ENCODE measurements at places on chromosomes 2 and 18.

DNA sequence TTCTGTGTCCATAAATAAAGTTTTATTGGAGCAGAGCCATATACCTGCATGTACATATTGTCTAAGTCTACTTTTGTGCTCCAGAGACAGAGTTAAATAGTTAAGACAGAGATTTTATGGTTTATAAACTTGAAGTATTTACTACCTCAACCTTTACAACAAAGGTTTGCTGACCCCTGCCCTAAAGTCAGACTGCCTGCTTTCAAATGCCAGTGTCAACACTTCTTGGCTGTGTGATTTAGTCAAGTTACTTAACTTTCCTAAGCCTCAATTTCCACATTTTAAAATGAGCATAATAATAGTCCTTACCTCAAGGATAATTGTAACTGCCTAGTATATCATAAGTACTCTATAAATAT, 44.4 kb upstream of the ITPRID2 start:
- DNase-seq, result no peak

- no peak for DNase-seq
Measured at GRCh38 chr2:51304311-51304710, 272.4 kb upstream of the NRXN1 start.

- no peak for DNase-seq
Measured at GRCh38 chr18:12515550-12515949, 107.8 kb downstream of the PRELID3A start.

DNA sequence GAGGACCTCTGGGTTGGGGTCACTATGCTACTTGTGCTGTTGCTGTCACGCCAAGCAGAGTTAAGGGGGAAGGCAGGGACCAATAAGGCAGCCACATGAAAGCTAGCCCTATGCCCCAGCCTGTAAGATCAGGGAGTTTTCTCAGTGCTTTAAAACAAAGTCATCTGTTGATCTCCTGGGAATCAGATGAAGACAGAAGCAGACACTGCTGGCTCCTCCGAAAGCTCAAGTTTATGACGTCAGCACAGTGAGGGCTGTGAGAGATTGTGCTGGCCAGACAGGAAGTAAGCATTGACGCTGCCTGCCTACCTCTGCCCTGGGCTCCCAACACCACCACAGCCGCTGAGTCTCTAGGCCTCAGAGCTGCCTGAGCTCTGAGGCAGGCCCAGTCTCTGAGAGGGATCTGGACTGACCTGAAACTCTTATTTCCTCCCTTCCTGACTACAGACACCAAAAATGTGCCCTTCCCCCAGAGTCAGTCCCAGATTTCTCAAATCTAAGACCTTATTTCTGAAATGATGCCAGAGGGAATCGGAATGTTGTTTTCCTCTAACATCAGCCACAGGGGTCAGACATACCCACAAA, 118.1 kb upstream of the EPAS1 start:
- peak; percentile 94 for DNase-seq

DNA sequence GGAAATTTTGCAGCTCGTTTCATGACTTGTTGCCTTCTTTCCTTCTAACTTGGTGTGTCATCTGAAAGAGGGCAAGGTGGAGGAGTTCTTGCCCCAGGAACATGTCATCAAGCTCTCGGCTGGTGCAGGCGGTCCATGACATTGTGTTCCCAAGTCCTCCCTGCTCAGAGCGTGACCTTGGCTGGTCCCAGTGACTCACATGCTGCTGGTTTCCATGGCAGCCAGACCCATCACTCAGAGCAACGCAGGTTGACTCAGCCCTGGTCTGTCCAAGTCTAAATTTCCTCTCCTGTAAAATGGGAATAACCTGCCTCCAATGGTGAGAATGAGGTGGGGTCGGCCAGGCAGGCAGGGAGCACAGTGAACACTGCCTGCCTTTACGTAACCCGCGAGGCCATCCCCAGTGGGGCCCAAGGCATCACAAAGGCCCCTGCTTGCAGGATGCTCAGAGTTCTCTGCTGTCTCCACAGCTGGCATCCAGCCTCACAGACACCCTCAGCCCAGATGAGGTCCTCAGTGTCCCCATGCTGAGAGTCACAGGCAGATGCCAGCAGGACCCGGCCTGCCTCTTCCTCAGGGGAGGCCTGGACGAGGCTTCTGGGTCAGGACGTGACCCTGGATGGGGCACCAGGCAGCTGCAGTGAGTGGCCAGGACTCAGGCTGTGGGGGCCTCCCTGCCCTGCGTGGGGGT, 143.7 kb downstream of the TPO start:
- DNase-seq, result no peak

DNA sequence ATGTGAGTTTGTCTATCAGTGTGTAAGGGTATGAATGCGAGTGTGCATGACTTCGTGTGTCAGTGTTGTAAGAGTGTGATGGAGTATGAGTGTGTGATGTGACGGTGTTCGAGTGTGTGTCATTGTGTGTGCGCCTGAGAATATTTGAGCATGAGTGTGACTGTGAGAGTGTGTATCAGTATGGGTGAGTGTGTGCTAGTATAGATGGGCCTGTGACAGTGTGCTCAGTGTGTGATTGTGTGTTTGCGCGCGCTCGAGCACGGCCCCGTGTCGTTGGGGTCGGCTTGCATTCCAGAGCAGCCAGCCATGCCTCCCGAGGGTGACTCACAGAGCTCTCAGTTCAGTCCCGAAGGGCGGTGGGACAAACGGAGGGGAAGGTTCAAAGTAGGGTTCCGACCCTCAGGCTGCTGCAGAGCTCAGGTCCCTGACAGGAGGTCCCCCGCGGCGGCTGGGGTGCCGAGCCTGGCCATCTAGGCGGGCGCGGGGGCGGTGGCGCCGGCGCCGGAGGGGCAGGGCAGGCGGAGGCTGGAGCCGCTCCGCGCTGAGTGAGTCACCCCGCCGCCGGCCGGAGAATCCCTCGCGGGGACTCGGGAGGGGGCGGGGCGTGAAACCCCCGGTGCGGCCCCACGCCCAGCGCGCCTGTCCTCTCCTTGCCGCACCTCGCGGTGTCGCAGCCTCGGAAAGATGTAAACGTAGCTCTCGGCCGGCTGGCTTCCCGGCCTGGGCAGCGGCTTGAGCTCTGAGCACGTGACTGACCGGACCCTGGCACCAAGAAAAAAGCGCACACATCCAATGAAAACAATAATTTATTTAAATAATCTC, 3.8 kb downstream of the DLX2 start:
- DNase-seq, result no peak

DNA sequence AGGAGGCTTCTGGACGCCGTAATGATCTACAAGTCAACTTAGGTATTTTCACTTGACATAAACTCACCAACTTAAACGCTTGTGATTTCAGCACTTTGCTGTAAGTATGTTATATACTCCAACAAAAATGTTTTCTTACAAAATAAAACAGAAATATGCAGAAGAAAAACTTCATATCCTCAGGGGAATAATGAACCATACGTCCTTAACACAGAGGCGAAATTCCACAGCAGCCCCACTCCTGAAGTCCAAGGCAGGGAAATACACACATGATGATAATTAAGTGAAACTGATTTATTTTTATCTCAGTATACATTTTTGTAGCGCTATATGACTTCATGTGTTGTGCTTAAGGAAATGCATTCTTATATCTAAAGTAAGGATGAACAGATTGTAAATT, 335.4 kb upstream of the VWC2L start:
- peak; percentile 85 for DNase-seq

GRCh38 chr2:47457268-47457667, 54.3 kb downstream of the MSH2 start:
- no peak for DNase-seq

DNA sequence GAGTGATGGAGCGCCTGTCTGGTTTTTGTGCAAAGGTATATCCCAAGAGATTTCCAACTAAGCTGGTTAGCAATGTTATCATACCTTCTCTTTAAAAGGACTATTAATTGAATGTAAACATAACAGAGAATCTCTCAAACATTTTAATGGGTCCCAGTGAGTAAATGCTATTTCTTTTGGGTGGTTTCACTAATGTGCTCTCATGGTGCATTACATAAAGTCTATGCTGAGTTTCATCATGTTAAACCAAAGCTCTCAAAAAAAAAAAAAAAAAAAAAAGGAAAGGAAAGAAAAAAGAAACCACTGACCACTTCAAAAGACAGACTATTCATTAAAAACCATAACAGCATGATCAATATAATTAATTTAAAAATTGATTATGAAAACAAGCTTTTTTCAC, 119.1 kb upstream of the SCN1A start:
- no peak for DNase-seq

DNA sequence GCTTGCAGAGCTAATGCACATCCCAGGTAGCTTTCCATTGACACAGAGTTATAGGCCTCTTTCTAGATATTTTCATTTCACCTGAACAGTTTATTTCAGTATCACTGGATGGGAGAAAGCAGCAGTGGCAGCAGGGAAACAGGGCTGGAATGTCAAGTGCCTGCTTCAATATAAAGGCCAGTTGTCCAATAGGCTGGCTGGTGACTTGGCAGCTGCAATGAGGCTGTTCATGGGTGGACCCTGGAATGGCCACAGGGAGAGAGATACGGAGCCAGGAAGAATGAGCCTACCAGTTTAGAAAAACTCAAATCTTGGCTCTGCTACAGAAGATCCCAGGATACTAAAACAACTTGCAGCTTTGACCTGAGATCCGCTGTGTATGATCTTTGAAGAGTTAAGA, 185.0 kb downstream of the BCL11A start:
- no peak for DNase-seq

- no peak for DNase-seq
Measured at GRCh38 chr2:231693956-231694355, 14.4 kb upstream of the PTMA start.

GRCh38 chr2:99776206-99776905, 286.5 kb upstream of the REV1 start:
- no peak for DNase-seq

DNA sequence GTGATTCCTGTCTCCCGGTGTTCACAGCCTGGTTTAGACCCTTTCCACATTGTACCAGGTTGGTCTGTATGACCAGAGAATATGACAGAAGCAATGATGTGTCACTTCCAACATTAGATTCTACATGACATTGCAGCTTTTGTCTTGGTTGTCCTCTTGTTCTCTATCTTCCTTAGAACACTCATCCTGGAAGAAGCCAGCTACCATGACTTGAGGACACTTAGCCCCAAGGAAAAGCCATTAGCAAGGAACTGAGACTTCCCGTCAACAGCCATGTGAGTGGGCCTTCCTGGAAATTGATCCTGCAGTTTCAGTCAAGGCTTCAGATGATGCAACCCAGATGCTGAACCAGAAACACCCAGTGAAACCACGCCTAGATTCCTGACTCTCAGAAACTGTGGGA, 143.3 kb downstream of the MREG start:
- DNase-seq, result no peak

DNA sequence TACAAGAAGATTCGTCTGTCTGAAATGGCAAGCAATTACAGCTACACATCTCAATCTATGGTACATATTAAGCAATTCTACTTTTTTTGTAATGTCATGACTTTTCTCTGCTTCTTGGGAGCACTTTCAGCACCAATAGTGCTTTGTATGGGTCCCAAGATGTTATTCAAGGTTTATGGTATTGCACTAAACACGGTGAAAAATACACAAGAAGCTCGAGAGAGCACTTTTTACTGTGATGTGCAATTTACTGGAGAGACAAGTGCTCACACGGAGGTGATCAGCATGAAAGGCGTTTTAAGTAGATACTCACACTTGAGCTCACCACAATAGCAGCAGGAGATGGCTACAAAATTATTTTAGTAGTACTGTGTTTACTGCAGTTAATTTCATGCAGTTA, 783.6 kb downstream of the CBLN2 start:
- no peak for DNase-seq

GRCh38 chr2:173823543-173823939, 141.6 kb downstream of the SP3 start:
- DNase-seq, result no peak

GRCh38 chr2:227826019-227826521, 12.4 kb downstream of the CCL20 start:
- DNase-seq, result no peak

DNA sequence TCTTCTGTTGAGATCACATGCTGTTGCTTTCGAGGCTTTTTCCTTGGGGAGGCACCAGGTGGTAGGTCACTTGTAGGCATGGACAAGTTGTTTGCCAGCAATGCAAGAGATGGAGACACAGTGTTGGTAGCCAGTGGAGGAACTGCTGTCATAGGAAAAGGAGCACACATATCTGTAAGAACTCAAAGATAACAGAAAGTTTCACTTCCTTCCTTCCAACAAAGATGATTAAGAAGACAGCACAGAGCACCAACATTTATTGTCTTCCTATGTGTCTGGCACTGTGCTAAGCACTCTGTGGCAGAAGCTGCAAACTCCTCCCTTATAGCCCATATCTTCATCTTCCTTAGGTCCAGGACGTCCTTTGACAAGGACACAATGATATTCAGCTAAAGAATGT, 64.5 kb upstream of the AMMECR1L start:
- DNase-seq, result no peak

GRCh38 chr2:159075727-159076126, 107.3 kb downstream of the TANC1 start:
- DNase-seq, result no peak

GRCh38 chr18:9825571-9826073, 60.2 kb upstream of the TXNDC2 start:
- DNase-seq, result peak; percentile 93

- no peak for DNase-seq
Measured at GRCh38 chr2:233989221-233989858, 61.2 kb upstream of the SPP2 start.

DNA sequence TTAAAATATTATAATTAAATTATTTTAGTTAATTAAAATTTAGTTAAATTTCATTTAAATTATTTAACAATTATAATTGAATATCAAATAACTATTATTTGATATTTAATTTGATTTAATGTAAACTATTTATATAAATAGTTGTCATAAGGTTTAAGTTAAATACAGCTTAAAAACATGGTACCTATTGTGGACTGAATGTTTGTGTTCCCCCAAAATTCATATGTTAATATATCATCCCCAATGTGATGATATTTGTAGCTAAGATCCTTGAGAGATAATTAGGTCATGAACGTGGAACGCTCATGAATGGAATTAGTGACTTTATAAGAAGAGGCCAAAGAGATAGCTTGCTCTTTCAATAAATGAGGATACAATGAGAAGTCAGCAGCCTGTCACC, 505.7 kb upstream of the LRATD1 start:
- DNase-seq, result no peak

Data from AG04449 (cell line).